Right cardiac atrium (tissue), 5 donors: ENCODE measurements at places on chromosomes 7 and 10. TPM values are rescaled to one million over a fixed set of nuclear protein-coding genes. Genes with fewer than 3 reads are reported as not detected.

GRCh38 chr10:55174419-55174818 is 373.4 kb upstream of the PCDH15 start:
- no peak for DNase-seq

- no peak for DNase-seq
These were observed 128.2 kb downstream of the AKR1D1 start for GRCh38 chr7:138204285-138204981.

- no peak for DNase-seq
These were observed 415 bp upstream of the CNNM1 start for GRCh38 chr10:99328579-99329303.

- DNase-seq = no peak
These were observed 28.0 kb downstream of the PPP1R3C start for GRCh38 chr10:91604553-91605534.

The NYAP1 gene
- 0.39 TPM for total RNA-seq

GRCh38 chr7:101410743-101411507 is 48.2 kb downstream of the COL26A1 start:
- DNase-seq = no peak

- DNase-seq = no peak
These were observed 499.0 kb downstream of the TCERG1L start for GRCh38 chr10:130812381-130813148.

DNA sequence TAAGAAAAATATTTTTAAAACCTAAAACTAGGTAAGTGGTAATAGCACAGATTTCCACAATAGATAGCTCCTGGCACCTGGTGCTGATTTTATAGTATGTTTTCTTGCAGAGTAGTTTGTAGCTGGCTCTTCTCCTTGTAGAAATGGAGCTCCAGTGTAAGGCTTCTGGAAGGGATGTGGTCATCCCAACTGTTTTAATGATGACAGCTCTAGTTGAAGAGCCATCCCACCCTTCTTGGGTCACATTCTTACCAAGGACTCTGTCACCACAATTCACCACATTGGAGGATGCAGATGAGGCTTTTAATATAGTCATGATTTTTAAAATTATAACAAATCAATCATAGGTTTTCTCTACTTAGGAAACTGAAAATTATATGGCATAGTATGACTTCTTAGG is 31.0 kb downstream of the TES start:
- DNase-seq = no peak

The OR2A7 gene
- 1.4 TPM for total RNA-seq

DNA sequence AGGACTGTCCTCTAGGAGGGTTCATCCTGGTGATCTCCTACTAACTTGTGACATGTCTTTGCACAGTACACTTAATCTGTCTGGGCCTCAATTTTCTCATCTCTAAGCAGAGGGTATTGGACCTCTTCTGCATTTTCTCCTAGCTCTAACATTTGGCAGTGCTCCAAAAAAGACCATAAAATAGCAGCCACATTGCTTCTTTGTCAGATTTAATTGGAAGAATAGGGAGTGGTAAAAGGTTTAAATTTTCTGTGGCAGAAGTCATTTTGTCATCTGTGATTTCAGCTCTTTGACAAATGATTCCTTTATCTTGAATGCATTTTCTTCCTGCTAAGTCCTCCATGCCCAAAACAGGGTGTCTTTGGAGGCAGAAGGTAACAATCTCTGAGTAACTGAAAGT is 289.9 kb upstream of the LRGUK start:
- no peak for DNase-seq

The FAM25A gene
- total RNA-seq = not detected
